ENCODE measurements at places on chromosomes 6 and 20. TPM values are rescaled to one million over a fixed set of nuclear protein-coding genes. Genes with fewer than 3 reads are reported as not detected.

MUC22 gene
- total RNA-seq: not detected

PTPN1 gene
- total RNA-seq: 27.7 TPM

LAMA5 gene
- 252 TPM for total RNA-seq

EYS gene
- 0.46 TPM for total RNA-seq

RIPPLY2 gene
- not detected for total RNA-seq

SLC17A1 gene
- total RNA-seq: 0.49 TPM

TMEM170B gene
- total RNA-seq: 7.3 TPM

All from progenitor cell of endocrine pancreas (in vitro differentiated cells).